Small intestine (tissue), 16 donors: ENCODE measurements at places on chromosomes 16 and 17. TPM values are rescaled to one million over a fixed set of nuclear protein-coding genes. Genes with fewer than 3 reads are reported as not detected.

DNA sequence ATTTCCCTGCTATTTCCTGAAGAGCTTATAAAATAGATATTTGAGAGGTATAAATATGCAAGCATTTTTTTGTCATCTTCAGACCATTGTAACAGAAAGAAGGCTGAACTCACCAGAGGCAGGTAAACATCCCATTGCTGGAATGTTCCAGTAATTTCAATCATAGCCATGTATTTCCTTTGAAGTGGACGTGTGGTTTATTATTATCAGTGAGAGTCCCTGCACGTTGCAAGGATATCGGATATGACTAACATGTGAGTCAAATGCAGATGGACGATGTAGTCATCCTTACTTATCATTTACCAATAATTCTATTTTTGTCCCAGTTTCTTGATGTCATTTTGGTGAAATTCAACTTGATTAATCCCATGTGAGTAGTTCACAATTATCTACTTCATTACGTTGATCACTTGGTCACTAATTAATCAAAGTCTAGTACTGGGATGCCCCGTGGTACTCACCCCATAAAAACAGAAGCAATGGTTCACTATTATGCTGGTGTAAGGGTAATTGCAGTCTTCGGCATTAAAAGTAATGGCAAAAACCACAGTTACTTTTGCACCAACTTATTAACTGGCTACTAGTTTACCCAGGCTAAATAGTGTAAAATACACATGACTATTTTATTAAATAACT is 89.5 kb downstream of the VAT1L start:
- DNase-seq: no peak

DNA sequence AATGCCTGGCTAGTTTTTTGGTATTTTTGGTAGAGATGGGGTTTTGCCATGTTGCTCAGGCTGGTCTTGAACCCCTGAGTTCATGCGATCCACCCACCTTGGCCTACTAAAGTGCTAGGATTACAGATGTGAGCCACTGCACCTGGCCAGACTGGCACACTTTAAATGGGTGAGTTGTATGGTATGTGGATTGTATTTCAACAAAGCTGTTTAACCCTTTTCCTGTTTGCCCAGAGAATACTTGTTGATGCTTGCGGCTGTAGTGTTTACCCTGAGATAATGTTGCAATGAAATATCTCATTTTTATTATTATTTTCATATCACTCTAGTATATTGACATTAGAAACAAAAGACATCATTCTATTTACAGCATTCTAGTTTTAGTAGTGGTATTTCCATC is 17.1 kb upstream of the TMEM94 start:
- DNase-seq: no peak

Gene CDK3
- 7.9 TPM for polyA plus RNA-seq

DNA sequence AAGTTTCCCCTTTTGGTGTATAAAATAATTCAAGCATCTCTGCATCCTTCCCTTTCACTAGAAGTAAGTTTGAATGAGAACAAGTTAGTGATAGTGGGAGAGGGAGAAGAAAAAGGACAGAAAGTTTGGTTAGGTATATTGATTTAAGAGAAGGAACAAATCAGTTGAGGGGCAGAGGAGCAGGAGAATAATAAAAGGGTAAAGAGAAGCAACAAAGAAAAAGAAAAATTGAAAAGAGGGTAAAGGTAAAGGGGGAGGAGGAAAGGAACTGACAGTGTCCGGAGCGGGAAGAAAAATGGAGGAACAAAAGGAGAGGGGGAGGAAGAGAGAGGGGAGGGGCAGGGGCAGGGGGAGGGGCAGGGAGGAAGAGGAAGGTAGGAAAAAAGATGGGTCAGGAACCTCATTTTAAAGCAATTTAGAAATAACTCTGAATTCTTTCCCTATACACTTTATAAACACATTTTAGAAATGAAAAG is 6.3 kb upstream of the IGF2BP1 start:
- DNase-seq: no peak

Gene CBFA2T3
- 2.5 TPM for polyA plus RNA-seq

Gene AOC3
- 1.3 TPM for polyA plus RNA-seq

DNA sequence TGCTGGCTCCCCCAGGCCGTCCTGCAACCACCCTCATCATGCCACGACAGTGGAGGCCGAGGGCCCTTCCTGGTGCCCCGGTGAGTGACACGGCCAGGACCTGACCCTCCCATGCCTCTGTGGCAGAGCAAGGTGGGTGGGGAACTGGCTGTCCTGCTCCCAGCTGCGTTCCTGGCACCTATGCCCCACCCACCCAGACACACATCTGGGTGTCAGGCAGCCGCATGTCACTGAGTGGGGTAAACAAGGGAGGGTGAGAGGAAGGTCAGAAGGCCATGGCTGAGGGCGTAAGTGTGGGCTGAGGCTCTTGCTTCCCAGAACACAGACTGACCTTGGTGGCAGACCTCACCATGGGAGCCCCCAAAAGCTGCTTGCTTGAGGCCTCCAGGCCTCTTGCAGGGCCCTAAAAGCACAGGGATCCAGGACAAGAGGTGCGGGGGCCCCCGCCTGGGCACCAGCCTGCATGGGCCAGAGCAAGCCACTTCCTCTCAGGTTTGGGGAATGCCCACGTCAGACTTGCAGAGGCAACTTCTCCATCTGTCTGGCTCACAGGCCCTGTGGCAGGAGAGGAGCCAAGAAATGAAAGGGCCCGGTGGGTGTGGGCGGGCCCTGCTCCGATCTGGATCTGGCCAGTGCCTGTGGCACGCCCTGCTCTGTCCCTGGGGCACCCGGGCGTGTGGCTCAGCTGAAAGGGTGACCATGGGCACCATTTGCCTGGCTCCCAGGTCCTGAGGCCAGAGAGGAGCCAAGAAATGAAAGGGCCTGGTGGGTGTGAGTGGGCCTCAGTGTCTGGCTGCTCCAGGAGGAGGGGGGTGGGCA is 3.9 kb upstream of the CCDC57 start:
- DNase-seq: no peak

DNA sequence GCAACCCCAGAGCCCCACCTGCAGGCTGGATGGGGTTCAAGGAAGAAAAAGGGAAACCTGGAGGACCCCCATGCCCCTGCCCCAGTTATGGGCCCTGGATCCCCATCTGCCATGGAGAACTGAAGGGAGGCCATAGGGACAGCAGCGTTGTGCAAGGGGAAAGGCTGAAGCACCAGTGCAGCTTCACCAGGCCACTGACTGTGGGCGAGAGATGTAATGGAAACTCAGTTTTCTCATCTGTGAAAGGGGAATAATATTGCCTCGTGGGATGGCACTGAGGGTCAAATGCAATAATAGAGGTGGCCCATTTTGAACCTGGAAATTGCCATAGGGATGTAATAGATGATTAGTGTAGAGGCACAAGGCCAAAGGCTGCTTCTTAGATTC is 9.9 kb upstream of the TSPOAP1 start:
- no peak for DNase-seq

GRCh38 chr17:65173976-65174683 is 37.0 kb downstream of the RGS9 start:
- no peak for DNase-seq

GRCh38 chr16:67277294-67277998 is 1.9 kb upstream of the PLEKHG4 start:
- peak; percentile 28 for DNase-seq

GRCh38 chr16:819336-820043 is 19.0 kb upstream of the GNG13 start:
- DNase-seq: no peak

Gene RBFOX1
- not detected for polyA plus RNA-seq

Gene ADAM11
- not detected for polyA plus RNA-seq

- no peak for DNase-seq
Measured at GRCh38 chr16:22052980-22053379, 39.4 kb upstream of the VWA3A start.

Gene ANKRD40CL
- 60.8 TPM for polyA plus RNA-seq

DNA sequence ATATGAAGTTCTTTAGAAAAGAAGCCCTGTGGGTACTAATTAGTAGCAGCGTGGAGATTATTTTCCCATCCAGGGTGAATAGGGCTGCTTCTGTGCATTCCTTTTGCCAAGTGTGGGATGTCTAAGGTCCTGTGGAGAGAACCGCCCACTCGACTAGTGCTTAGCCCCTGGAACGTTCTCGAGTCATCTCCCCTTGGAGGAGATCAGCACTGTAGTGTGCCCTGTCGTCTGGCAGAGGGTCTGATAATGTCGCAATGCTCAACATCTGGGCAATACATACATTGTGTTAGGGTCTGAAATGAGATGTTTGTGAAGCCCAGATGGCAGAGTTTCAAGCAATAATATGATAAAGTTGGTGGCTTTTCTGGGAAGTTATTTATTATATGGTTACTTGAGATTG is 64.8 kb downstream of the SPECC1 start:
- no peak for DNase-seq

GRCh38 chr16:75081179-75081859 is 35.3 kb downstream of the LDHD start:
- DNase-seq: no peak

DNA sequence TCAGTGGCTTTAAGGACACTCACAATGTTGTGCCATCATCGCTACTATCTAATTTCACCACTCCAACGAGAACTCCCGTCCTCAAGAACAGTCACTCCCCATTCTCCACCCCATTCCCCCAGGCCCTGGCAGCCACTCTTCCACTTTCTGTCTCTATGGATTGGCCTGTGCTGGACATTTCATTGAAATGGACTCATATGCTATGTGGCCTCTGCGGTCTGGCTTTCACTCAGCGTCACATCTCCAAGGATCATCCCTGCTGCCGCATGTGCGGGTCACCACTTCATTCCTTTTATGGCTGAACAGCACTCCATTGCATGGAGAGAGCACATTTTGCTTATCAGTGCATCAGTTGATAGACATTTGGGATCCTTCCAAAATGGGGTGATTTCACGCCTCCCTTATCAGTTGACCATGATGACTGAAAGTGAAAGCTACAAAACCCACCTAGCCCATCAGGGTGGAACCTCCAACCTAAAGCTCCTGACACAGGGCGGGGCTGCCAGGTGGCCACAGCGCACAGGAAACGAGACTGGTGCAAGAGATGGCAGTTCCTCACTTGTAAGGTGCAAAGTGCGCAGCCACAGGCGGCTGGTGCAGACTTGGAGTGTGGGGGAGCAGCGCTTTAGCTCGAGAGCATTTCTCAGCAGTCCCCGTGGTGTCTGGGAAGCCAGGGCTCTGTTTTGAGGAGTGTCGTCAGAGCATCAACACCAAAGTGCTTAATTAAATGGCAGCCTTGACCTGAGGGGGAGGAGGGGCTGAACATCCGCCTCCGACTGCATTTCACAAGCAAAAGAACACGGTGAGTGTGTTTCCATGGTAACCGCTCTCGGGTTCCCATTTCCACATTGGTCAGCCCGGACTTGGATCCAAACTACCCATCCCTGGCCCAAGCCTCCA is 23.8 kb downstream of the COTL1 start:
- DNase-seq: peak; percentile 97

DNA sequence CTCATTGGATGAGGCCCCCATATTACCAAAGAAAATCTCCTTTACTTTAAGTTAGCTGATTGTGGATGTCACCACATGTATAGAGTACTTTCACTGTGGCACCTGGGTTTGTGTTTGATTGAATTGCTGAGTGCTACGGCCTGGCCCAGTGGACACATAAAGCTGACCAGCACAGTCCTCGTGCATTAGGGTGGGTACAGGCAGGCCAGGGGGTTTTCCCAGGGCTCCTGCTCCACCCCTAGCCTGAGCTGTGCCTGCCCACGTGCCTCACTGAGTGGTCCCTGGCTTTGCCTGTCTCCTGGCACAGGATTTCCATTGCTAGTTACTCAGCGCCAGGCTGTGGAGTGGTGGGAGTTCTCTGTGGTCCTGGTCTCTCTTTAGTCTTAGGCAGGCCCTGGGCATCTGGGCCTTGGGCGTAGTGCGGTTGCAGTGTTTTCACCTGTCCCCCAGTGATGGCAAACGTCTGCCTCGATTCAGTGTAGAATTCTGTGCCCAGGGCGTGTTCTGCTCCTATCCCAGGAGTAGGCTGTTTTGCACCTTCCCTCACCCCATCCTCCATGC is 86.0 kb downstream of the RPTOR start:
- DNase-seq: no peak

Gene CRISPLD2
- polyA plus RNA-seq: 31.4 TPM

Gene HOXB5
- not detected for polyA plus RNA-seq

DNA sequence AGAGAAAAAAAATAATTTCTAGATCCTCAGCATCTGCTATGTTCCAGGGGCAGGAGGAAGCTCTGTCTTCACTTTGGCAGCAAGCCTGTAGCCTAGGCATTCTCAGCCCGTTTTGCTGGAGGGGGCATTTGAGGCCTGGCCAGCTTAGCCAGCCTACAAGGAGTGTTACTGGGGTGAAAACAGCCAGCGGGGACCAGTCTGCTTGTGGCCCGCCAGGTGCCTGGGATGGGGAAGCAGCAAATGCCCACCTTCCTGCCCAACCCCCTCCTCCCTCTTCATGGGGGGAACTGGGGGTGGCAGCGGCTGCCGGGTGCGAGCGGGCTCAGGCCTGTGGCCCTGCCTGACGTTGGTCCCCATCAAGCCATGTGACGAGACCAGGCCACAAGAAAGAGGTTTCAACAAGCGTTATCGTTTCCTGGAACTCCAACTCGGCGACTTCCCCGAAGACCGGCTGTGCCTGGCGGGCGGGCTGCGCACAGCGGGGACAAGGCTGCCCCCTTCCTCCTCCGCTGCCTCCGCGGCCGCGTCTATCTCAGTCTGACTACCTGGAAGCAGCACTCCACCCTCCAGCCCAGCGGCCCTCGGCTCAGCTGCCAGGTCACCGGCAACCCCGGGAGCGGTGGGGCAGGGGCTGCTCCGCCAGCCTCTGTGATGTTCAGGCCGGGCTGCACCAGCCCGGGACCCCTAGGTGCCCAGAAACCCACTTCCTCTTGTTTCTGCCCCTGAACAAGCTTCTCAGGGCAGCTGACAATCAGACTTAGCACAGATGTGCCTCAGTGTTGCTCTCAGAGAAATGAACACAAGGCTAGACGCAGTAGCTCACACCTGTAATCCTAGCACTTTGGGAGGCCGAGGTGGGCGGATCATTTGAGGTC is 22.9 kb downstream of the SOCS1 start:
- peak; percentile 39 for DNase-seq

DNA sequence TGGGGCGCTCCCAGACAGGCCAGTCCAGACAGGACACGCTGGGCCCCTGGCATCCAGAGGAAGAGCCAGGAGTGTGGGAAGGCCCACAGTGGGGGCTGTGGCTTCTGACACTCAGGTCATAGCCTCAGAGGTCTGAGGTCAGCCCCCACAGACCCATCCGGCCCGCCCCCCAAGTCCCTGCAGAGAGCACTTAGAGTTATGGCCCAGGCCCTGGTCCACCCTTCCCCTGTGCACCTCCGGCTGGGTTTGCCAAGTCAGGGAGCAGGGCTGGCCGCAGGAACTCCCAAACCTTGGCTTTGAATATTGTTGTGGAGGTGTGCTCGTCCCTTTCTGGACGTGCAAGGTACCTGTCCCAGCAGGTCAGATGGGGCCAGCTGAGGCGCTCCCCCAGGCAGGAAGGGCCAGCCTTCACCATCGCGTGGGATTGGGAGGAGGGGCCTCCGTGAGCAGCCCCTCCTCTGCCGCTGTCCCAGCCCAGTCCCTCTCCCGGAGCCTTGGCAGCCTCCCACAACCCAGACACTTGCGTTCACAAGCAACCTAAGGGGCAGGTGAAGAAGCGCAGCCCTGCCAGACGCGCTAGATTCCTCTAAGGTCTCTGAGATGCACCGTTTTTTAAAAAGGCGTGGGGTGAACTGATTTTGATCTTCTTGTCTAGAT is 74.6 kb downstream of the SOCS1 start:
- DNase-seq: no peak

Gene TMEM235
- polyA plus RNA-seq: not detected

GRCh38 chr16:626787-627453 is 3.9 kb upstream of the WFIKKN1 start:
- DNase-seq: no peak

Gene KPNB1
- polyA plus RNA-seq: 82.4 TPM
